ENCODE measurements at places on chromosomes 3 and 15.
A peak's percentile ranks its signal among the peaks of the same experiment; 100 is the strongest.

DNA sequence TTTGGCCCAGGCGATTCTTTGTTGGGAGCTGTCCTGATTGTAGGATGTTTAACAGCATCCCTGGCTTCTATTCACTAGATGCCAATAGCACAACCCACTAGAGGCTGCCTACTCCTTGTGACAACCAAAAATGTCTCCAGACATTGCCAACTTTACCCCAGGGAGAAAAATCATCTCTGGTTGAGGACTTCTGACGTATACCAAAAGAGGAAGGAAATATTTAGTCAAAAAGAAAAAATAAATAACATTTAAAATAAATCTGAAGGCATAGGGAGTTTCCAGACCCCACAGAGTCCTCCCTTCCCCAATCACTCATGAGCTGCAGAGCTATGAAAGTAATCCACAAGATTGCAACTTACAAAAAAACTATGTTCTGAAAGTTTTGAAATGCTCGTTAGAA is 61.0 kb downstream of the MECOM start:
- no peak for DNase-seq

DNA sequence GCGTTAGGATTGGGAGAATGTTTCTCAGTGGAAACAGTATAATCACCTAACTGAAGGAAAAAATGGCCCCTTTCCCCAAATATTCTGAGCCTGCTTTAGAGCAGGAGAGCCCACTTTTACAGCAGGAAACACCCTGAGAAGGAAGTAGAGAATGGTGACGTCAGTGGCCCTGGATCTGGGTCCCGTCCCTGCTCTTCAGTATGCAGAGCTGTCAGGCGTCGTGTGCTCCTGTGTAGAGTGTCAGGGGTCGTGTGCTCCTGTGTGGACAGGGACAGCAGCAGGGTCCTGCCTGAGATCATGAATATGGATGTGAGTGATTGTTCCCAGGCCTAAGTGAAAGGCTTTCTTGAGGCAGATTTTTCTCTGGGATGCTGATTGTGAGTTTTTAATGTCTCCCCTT is 45.2 kb downstream of the CGNL1 start:
- DNase-seq, result no peak

DNA sequence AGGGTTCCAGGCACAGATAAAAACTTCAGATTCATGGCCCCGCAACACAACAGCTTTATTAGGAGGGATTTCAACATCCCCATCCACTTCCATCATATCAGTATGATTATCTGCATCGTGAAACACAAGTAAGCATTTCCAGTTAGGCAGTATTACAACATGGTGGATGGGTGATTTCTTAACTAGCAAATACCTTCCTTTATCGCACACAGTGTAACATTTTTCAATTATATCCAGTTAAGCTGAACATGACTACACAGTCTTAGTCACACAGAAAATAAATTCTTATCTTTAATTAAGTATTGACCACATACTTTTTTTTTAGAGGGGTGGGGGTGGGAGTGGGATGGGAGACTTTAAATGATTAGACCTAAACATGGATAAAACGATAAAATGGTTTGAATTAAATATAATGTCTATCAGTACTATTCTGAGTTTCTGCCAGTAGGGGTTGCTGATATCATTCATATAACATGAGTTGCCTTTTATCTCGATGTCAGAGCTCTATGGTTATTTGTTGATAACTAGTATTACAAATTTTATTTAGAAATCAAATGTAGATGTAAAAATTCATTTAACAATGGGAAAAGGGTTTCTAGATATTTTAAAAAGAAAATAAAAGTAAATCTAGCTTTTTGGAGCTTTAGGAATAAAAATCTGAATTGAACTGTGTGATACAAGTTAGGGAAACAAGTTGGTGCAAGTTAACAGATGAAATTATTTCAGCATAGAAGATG is 146.6 kb downstream of the TBL1XR1 start:
- no peak for DNase-seq

GRCh38 chr3:142931222-142931621 is 32.3 kb downstream of the PAQR9 start:
- DNase-seq, result peak; percentile 3

- no peak for DNase-seq
Observed at GRCh38 chr3:107065094-107065861, 312.0 kb upstream of the CCDC54 start.

GRCh38 chr3:21188459-21188858 is 562.6 kb downstream of the ZNF385D start:
- DNase-seq, result no peak

GRCh38 chr3:171249245-171249644 is 211.0 kb downstream of the TNIK start:
- DNase-seq, result no peak

- no peak for DNase-seq
Observed at GRCh38 chr15:90881181-90881977, 2.9 kb upstream of the FES start.

- DNase-seq, result no peak
Observed at GRCh38 chr3:4233488-4233887, 69.7 kb upstream of the SETMAR start.

GRCh38 chr3:171684221-171684620 is 126.1 kb downstream of the PLD1 start:
- no peak for DNase-seq

GRCh38 chr3:101779047-101779821 is at the start of gene NXPE3:
Gene NXPE3 (plus strand): TSS chr3:101779211. CDS start chr3:101785597, 6,386 bp downstream.
- peak; percentile 94 for DNase-seq

- no peak for DNase-seq
Observed at GRCh38 chr15:83833569-83833968, 179.6 kb downstream of the ADAMTSL3 start.

DNA sequence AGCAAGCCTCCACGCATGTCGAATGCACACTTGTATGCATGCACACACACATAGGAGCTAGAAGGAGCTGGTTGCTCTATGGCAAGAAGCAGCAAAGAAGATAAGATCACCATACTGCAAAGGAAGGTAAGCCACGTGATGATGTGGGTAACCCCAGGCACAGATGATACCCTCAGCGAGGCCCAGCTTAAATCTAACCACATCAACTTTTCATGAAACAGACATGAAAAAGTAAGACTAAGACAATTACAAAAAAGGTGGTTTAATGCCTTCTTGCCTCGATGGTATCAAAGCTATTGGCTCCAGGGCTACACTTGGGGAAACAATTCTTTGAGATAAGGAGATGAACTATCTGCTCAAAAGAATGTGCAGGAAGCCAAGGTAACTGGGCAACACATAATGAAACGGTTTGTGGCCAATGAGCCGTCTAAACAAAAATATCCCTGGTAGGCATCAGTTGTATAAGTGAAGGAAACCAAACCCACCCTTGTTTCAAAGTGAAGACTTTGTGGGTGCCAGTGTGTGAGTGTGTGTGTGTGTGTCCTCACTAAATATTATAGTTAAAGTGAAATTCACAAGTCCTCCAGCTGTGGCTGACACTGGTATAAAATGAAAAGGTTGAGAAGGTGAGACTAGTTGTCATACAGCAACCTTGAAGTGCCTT is 365.7 kb upstream of the ICE2 start:
- no peak for DNase-seq

DNA sequence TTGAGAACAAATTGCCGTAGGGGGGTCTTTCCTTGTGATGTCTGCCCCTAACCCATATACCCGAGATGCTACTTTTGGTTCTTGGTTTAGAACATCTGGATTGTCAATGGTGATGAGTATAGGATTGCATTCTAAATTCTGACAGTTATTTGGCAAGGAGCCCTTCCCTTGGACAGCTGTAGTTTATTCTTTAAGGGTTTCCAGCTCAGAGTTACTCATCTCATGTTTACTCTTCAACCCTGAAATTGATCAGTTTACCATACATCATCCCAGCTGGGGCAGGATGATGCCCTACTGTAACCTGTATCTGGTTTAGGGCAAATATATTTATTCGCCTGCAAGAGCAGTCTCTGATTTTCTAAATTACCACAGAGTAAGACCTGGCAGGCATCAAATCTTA is 85.7 kb upstream of the XCR1 start:
- no peak for DNase-seq

GRCh38 chr3:116388867-116389385 is 56.4 kb downstream of the LSAMP start:
- no peak for DNase-seq

- DNase-seq, result no peak
Observed at GRCh38 chr15:64903326-64903950, 8.3 kb upstream of the ANKDD1A start.

DNA sequence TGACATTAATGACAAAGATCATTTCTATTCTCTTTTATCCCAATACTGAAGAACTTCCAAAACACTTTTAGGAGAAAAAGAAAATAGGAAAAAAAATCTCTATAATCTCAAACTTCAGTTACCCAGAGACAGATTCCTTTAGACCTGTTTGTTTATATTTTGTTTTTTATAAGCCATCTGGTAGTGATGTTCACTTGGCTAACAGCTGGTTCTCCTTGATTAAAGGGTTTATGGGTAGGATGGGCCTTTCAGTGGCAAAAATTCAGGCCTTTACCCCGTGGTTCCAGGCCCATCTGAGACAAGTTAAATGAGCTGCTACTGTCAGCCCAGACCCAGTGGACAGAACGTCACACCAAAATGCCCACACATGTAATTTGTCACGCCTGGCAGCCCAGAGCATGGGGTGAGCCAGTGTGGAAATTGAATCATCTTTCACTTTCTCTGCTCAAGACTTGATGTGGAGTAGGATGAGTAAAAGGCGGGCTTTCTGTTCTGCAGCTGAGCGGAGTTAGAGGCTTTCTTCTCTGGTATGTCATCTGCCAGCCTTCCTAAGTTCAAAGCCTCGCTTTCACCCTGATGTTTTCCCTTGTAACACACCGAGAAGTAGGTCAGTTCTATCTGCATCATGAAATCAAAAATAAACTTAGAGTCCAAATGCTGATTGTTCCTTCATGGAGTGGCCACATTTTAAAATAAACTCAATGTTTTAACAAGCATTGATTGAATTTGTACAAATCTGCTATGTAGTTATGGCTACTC is 62.5 kb upstream of the SKOR1 start:
- DNase-seq, result peak; percentile 50

- no peak for DNase-seq
Observed at GRCh38 chr3:112500621-112501020, 1.3 kb upstream of the BTLA start.

- no peak for DNase-seq
Observed at GRCh38 chr3:112302150-112302830, 8.3 kb upstream of the SLC9C1 start.

DNA sequence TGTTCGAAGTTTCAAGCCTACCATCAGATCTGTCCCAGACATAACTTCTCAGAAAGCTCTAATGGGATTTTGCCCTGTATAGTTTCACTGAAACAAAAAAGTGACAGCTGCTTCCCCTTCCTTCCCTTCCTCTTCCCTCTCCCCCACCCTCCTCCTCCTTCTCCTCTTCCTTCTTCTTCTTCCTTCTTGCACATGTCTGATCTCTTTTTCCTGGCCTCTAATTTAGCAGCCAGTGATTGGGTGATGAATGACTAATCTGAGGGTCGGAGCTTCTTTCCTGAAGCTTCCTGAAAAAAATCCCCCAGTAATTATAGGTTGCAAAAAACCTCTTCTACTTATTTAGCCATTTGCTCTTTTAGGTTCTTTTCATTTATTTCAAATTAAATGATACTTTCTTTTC is 168.7 kb downstream of the POTEB3 start:
- DNase-seq, result no peak

- DNase-seq, result no peak
Observed at GRCh38 chr15:36841193-36841592, 259.2 kb downstream of the MEIS2 start.

DNA sequence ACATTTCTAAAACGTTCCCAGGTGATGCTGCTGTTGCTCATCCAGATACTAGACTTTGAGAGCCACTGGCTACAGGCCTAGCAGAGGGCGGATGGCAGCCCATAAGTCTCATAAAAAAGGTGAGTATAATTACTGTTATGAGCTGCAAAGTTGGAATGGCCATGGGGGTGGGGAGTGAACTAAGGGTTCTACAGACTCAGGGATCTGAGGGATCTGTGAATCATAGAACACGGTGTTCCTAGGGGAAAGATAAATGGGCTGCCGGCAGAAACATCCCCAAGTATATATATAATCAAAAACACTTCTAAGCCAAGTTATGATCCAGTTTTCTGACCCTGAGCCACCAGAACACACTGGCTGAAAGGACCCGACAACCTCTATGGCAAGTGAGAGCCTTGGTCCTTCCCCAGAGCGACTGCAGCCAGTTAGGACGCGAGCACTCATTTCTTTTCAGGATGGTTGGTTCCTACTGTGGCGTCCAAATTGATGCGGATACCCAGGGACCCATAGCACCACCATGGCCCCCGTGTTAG is 7.9 kb upstream of the SYNM start:
- no peak for DNase-seq

DNA sequence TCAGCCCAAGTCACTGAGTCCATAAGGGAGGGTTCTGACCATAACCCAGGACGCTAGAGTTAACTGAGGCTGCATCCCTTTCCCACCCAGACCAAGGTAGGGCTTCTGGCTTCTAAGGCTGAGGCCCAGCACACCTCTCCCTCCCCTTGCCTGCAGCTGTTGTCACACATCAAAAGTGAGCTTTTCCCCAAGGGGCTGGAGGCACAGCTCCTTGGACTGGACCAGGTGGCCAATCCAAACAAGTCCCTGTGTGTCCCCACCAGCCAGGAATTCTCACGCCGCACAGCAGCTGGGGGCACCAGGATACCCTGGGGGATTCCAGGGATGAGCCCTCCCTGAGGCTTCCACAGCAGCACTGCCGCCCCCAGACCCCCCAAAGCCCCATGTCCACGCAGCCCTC is 22.3 kb upstream of the ISLR2 start:
- DNase-seq, result no peak

DNA sequence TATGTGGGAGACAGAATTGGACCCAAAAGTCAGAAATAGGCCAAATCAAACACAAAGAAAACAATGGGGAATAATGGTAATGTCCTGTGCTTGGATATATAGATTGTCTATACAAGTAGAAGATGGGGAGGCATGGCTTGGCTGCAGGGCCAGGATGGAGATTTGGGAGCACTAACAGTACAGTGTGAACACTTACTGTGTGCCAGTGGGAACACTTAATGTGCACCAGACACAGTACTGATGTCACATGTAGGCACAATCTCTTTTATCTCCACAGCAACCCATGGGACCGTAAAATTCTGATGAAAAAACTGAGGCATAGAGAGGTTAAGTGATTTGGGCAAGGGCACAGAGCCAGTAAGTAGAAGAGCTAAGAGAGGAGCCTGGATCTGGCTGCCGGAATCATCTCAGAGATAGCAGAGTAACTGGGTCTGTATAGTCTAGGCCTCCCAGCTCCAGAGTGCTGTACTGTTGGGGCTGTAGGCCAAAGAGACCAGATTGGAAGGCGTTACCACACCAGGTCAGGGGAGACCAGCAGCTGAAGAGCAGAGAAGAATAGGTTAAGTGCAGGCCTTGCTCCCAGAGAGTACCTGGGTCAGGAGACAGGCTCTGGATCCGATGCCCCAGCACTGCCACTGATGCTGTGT is 63.3 kb downstream of the RLBP1 start:
- no peak for DNase-seq

GRCh38 chr15:99726333-99726732 is 6.9 kb downstream of the LYSMD4 start:
- no peak for DNase-seq

GRCh38 chr3:11632564-11632963 is 11.2 kb downstream of the VGLL4 start:
- no peak for DNase-seq

GRCh38 chr15:99753066-99753465 is 19.8 kb upstream of the LYSMD4 start:
- DNase-seq, result no peak

GRCh38 chr15:40087068-40087810 is 21.4 kb downstream of the BMF start:
- DNase-seq, result no peak
